ENCODE measurements at places on chromosomes 5 and 9.

DNA sequence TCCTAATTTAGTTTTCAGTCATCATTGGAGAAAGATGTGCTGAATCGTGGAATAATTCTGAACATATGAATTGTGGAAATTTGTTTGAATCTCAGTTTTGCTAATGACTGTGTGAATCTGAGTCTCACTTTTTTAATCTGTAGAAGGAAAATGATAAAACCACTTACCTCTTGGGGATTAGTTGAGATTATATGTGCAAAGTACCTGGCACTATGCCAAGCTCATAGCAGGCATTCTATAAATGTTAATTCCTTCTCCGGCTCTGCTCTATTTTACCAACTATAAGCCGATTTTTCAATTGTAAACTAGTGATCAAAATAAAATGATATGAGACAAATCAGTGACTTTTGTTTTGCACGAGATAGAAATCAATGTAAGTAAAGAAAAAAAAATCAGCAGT lies 290.8 kb downstream of the TRPM3 start:
- no peak for DNase-seq

DNA sequence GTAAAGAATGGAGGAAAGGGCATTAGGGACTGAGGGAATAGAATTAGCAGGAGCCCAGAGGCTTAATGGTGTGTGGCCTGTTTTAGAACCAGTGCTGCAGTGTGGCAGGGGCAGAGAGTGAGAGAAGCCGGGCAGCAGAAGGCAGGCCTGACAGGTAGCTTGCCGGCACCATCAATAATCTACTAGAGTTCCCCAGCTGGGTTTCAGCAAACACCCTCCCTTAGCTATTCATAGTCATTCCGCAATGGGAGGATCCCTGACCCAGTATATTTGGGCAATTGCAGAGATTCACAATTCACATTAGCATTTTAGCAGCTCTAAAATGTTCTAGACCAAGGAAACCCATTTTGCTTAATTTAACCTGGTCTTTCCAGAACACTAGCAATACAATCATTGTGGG lies 227.8 kb downstream of the ARRDC3 start:
- no peak for DNase-seq

DNA sequence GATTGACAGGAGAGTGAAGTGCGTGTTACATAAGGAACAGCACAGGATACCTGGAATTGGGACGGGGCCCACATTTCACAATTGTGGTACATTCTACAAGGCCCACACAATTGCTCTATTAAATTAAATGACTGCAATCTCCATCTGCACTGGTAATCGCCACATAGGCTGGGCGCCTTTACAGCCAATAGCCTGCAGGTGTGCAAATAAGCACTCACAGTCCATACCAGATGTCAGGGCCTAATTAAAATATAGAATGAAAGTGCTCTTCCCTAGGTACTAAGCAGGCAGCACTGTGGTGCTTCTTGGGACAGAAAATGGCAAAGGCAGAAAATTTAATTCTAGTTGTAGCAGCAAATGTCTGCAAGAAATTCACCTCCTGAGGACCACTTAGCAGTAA lies 82.7 kb downstream of the ATP10B start:
- DNase-seq, result no peak

- no peak for DNase-seq
These were observed 5.4 kb downstream of the SLF1 start for GRCh38 chr5:94623877-94624276.

- DNase-seq, result no peak
These were observed 1.7 kb upstream of the PTPN3 start for GRCh38 chr9:109499631-109500410.

- DNase-seq, result no peak
These were observed 997.1 kb upstream of the ARRDC3 start for GRCh38 chr5:92380069-92380770.

DNA sequence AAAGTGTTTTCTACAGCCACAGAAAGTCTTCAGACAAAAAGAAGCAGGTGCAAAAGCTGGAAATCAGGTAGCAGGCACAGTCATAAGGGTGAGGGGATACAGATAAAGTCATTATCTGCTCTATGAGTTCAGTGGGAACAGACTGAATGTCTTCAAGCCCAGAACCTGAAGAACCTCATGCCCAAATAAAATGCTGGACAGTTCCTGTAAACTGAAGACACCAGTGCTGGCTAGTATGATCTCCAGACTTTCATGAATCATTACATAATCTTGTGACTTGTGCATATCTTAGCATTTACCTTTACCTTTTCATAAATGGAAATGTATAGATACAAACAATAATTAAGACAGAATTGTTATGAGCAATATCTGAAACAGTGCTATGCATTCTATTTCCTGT lies 728.7 kb downstream of the DNAH5 start:
- DNase-seq, result no peak
